Mucosa of descending colon (tissue), 3 donors: ENCODE measurements at places on chromosomes 2 and 18. TPM values are rescaled to one million over a fixed set of nuclear protein-coding genes. Genes with fewer than 3 reads are reported as not detected.

The IHH gene
- 31.0 TPM for total RNA-seq

The ITGA4 gene
- total RNA-seq, result 11.6 TPM

The CPO gene
- 0.32 TPM for total RNA-seq

DNA sequence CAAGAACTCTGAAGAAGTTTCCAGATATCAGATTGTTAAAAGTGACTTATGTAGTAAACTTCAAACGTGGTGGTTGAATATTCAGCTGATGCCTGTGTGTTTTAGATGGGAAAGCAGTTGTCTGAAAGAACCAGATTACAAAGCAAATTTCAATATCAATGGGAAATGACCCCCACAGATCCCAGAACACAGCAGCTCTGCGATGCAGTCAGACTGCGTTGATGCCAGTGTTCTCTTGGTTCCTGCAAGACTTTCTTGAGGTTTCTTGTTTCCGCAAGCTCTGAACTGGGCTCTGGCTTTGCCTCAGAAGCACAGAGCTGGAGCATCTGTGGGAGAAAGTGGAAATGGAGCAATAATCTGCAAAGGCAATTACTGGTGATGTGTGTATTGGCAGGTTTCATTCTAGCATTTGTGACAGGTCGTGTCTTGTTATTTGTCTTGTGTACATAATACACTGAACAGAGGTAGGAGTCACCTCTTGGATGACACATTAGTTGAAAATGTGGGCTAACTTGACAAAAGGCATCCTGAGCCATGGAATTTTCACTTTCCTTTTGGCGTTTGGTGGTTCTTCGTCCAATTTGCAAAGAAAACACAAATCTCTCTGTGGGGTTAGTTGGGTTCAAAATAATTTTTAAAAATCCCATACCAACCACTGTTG lies 10.8 kb upstream of the LYPD6B start:
- no peak for DNase-seq

GRCh38 chr18:25144820-25145219 lies 207.1 kb downstream of the ZNF521 start:
- no peak for DNase-seq

- DNase-seq, result no peak
These were observed 395.5 kb upstream of the HNRNPA3 start for GRCh38 chr2:176817061-176817565.

DNA sequence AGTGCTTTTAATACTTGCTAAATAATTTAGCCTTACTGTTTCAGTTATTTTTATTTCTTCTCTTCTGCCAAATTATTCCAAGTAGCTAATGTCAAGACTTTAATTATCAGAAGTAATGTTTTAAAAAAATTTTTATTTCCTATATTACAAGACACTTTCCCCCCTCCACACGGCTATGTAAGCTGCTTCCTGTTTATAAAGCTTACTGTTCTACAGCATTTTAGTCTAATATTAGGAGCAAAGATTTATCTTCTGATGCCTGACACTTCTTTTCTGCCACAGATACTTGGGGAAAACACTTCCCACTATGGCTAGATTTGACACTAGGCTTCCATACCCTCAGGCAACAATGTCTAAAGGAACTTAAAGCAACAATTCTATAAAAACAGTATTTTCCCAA lies 62.3 kb downstream of the ROCK1 start:
- no peak for DNase-seq
